Psoas muscle (tissue), 8 donors: ENCODE measurements at places on chromosomes 5 and 9.
A peak's percentile ranks its signal among the peaks of the same experiment; 100 is the strongest.

DNA sequence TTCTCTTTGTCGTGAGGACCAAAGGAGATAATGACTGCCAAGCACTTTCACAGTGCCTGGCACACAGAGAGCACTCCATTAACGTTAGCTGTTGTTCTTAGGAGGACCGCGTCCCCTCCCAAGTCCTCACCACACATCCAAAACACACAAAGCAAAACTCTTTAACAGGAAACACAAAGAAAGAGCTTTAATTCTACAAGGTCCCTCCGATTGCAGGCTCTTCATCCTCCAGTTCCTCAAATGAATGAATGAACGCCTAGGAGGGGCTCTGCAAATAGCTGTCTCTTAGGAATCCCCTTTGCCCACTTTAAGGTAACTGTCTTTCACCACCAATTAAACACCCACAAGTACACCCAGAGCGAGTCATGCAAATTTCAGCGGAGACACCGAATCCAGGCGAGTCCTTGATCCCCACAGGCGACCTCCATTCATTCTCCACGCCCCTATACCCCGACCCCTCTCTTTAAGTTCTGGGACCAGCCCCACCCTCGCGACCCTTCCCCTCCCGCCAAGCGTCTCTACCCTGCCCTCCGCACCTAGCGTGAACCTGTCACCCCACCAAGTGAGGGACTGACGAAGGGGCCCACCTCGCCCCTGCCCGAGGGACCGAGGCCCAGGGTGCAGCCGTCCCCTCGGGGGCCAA is 644 bp downstream of the TSC1 start:
- DNase-seq, result peak; percentile 23

- DNase-seq, result no peak
Measured at GRCh38 chr5:168110870-168111832, 180.3 kb upstream of the WWC1 start.

DNA sequence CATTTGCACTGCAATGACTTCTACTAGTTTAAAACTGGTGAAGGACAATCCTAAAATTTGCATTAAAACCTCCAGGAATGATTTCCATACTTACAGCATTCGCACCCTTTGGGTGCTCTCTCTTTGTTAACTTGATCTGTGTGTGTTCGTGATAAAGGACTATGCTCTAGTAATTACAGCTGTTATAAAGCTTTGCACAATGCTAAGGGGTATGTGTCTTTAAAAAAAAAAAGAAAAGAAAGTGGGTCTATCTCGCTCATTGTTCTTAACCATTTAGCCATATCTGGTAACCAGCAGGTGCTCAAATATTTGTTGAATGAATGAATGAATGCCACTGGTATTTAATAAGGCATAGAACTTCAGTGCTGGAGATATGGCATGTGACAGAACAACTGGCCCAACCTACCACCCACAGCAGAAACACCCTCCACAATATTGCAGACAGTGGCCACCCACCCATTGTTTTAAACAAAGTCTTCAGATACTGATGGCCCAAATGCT is 8.7 kb downstream of the TRIM36 start:
- no peak for DNase-seq

DNA sequence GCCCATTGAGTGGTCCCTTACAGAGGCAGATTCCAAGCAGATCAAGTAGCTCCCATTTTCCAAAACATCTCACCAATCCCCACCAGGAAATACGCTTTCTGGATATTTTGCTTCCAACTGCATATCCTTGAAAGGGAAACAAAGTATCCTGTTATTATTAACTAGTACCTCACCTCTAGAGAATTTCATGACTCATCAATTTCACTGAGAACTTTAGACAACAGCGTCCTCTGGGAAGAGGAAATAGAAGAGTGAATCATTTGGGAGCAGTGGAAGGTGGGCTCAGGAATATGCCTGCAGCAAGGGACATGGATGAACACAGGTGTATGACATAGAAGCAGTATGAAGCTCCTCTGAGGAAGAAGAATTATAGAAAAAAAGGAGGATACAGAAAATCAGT is 186.7 kb downstream of the MARCHF11 start:
- no peak for DNase-seq

GRCh38 chr9:23644326-23644725 is 181.7 kb downstream of the ELAVL2 start:
- no peak for DNase-seq

- DNase-seq, result no peak
Measured at GRCh38 chr9:15851766-15852165, 298.9 kb downstream of the CCDC171 start.
